ENCODE measurements at places on chromosomes 13 and 19. TPM values are rescaled to one million over a fixed set of nuclear protein-coding genes. Genes with fewer than 3 reads are reported as not detected.

DNA sequence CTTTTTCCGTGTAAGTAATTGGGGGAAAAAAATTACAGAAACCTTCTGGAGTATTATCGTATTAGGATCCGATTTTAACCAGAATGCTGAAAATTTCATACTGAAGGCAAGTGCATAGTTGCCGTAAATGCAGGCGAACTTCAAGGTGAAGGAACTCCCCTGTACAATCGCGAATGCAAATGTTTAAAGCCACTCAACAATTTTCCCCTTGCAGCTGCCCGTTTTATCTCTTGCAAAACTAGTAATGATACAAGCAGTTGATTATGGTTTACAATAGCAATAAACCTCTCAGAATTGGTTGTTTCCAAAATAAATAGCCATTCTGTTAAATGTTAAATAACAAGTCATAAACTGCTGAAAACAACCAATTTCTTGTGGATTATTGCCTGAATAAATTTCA lies 105.7 kb downstream of the DNAJC15 start:
- no peak for DNase-seq

- no peak for DNase-seq
Measured at GRCh38 chr19:11480715-11481533, at the start of gene ELAVL3. ELAVL3 (minus strand) TSS chr19:11481046; CDS start chr19:11480608, 438 bp downstream.

- no peak for DNase-seq
Measured at GRCh38 chr19:16861834-16862233, 27.0 kb upstream of the F2RL3 start.

GRCh38 chr13:24180750-24181377 lies 20.3 kb downstream of the SPATA13 start:
- no peak for DNase-seq

Gene LRRC8E
- 4.6 TPM for total RNA-seq

Gene SLC6A16
- 0.30 TPM for total RNA-seq
